ENCODE measurements at places on chromosomes 1 and 21. TPM values are rescaled to one million over a fixed set of nuclear protein-coding genes. Genes with fewer than 3 reads are reported as not detected.

GRCh38 chr1:61844006-61844405 is 101.7 kb downstream of the PATJ start:
- no peak for DNase-seq

C1orf105 gene
- not detected for polyA plus RNA-seq

SDC3 gene
- 14.5 TPM for polyA plus RNA-seq

- no peak for DNase-seq
These were observed 749 bp upstream of the TMEM39B start for GRCh38 chr1:32071758-32072621.

DNA sequence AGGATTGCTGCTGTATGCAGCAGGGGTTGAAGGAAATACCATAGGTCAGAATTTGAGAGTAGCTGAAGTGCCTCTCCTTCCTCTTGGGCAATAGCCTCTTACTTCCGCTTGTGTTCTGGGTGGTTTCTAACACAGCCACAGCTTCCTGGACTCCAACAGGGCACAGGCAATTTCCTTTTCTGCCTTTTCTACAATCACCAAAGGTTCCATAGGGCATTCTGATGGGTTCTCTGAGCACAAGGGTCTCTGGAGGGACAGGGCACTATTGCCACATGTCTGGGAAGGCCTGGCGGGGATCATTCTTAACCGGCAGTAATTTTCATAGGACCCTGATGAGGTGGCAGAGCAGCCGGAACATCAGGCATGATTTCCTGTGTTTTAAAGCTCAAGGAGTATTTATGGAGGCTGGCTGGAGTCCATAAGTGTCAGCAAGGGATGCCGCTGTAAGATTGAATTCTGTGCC is 5.5 kb upstream of the AGTRAP start:
- DNase-seq, result no peak

Measured in spleen (tissue), 13 donors.